ENCODE measurements at places on chromosomes 5 and 9. TPM values are rescaled to one million over a fixed set of nuclear protein-coding genes. Genes with fewer than 3 reads are reported as not detected.

The PKN3 gene
- total RNA-seq, result 1.6 TPM

The PTPRD gene
- total RNA-seq, result 55.9 TPM

The SMIM32 gene
- total RNA-seq, result 0.63 TPM

- no peak for DNase-seq
Observed at GRCh38 chr5:150217038-150217437, 27.2 kb downstream of the SLC6A7 start.

The IL11RA gene
- total RNA-seq, result 7.1 TPM

DNA sequence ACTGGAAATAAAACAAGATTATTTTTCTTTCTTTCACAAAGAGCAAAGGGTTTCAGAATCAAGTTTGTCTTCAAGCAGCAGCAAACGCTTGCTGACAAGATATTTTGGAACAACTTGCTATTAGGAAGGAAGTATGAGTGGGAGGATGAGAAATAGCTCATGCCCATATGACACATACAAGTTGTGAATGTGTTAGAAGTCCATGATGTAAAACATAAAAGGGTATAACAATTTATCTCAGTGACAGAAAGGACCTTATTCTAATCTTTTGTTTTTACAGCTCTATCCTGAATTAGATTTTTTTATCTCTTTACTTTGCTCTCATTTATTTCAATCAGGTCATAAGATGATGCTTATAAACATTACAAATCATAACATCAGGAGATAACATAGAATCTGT, 516.6 kb upstream of the MEF2C start:
- DNase-seq, result no peak

The SLC6A19 gene
- total RNA-seq, result 0.29 TPM

The NUDT2 gene
- 15.0 TPM for total RNA-seq

- DNase-seq, result no peak
Observed at GRCh38 chr9:71755230-71755629, 13.1 kb downstream of the CEMIP2 start.

DNA sequence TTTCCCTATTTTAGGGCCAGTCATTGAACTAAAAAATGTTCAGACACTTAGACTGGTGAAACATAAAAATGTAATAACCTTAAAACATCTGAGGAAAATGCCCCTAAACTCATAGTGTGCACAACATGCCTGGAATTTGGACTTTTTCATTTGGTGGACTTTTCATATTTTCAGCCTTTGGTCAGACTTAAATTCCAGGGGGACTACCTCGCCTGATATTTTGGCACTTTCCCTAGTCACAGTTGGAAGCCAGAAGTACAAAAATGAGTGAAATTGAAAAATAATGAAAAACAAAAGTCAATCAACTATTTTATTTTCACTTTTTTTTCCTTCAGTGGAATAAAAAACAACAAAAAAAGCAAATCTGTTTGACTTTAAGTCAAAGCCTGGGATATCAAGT, 256.2 kb downstream of the ACTL7B start:
- DNase-seq, result no peak

The PCDHB14 gene
- total RNA-seq, result 0.44 TPM

- DNase-seq, result no peak
Observed at GRCh38 chr5:168611165-168611564, 32.0 kb upstream of the PANK3 start.

The SPATA31A3 gene
- total RNA-seq, result not detected

DNA sequence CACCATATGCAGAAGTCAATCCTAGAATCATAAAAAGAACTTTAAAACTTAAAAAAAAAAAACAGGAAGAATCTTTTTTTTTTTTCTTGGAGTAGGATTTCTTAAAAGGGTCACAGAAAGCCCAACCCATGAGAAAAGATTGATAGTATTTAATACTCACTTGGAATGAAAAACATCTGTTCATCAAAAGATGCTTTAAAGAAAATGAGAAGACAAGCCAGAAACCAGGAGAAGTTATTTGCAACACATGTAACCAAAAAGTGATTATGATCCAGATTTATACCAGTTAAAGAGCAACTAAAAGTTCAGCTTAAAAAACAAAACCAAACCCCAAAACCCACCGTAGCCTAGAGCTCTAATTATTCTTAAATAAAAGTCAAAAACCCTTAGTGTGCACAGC, 69.3 kb downstream of the TLE4 start:
- DNase-seq, result no peak

The GFRA3 gene
- total RNA-seq, result 2.4 TPM

The TSSK1B gene
- total RNA-seq, result not detected

The PCDHA1 gene
- 0.07 TPM for total RNA-seq

The SPINK13 gene
- total RNA-seq, result not detected

The OR1Q1 gene
- total RNA-seq, result not detected

GRCh38 chr5:144015961-144016360, 154.5 kb downstream of the YIPF5 start:
- DNase-seq, result no peak

GRCh38 chr5:135891268-135891667, 4.4 kb downstream of the IL9 start:
- DNase-seq, result no peak

DNA sequence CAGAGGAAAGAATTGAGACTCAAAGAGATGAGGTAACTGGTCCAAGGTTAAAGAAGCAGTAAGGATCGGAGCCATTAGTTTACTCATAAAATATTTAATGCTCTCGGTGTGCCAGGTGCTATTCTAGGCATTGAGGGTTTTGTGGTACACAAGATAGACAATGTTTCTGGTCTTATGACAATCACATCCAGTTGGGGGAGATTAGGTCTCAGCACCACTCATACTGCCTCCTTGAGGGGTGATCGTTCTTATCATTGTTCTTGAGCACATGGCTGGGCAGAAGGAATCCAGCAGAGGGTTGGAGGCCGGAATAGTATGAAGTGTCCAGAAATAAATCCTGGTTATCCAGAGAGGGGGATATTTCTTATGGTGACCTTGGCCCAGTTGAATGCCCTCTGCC, 40.7 kb upstream of the LCP2 start:
- no peak for DNase-seq

DNA sequence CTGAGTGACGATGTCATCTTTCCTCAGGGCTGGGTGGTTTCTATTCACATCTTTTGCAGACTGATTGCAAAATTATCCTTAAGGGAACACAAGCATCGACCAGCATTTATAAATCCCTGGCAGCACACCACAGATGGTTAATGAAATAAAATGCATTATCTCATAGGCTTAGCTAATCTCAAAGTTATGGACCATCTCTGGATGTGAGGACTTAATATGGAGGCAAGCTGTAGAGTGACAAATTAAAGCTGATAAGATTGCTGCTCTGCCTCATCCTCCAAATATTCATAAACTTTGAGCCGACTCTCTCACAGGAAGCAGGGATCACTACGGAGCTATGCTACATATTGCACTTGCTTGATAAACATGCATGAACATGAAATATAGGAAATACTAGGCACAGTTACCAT, 663.2 kb upstream of the RGMB start:
- DNase-seq, result no peak

Data from Caco-2 (cell line).